Daoy (cell line): ENCODE measurements at places on chromosomes 16 and 17. TPM values are rescaled to one million over a fixed set of nuclear protein-coding genes. Genes with fewer than 3 reads are reported as not detected.

DNA sequence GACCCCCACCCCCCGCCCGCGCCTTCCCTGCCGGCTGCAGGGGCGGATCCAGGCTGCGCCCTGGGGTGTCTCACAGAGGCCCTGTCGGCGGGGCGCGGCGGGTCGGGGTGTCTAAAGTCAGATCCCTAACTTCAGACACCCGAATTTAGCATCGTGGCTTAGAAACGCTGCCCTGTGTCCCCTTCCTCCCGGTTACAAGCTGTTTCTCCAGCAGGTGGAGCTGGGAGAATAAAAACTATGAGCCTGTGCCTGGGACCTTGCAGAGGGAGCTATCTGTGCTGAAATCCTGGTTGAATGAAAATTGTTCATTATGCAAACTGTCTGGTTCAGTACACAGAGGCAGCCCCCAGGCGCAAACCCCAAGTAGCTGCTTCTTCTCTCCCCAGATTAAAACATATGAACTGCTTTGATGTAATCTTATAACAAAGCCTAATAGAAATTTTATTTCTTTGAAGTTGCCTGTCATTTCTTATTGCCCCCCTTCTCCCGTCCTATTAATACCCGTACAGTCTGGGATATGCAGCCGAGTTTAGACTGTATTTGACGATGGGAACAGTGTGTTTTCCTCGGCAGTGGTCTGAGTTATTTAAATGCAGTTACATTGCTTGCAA, 79.0 kb downstream of the RPA1 start:
- DNase-seq = peak; percentile 75

- DNase-seq = no peak
Measured at GRCh38 chr16:23155445-23156049, 6.3 kb upstream of the USP31 start.

Gene CHD9NB
- total RNA-seq = 0.17 TPM in 1 of 2 replicates, not detected in the other

GRCh38 chr17:69949496-69949895, 125.5 kb upstream of the KCNJ16 start:
- no peak for DNase-seq

GRCh38 chr16:1781758-1782407, 488 bp downstream of the SPSB3 start:
- DNase-seq = peak; percentile 27

Gene G6PC1
- total RNA-seq = not detected in 2 replicates

DNA sequence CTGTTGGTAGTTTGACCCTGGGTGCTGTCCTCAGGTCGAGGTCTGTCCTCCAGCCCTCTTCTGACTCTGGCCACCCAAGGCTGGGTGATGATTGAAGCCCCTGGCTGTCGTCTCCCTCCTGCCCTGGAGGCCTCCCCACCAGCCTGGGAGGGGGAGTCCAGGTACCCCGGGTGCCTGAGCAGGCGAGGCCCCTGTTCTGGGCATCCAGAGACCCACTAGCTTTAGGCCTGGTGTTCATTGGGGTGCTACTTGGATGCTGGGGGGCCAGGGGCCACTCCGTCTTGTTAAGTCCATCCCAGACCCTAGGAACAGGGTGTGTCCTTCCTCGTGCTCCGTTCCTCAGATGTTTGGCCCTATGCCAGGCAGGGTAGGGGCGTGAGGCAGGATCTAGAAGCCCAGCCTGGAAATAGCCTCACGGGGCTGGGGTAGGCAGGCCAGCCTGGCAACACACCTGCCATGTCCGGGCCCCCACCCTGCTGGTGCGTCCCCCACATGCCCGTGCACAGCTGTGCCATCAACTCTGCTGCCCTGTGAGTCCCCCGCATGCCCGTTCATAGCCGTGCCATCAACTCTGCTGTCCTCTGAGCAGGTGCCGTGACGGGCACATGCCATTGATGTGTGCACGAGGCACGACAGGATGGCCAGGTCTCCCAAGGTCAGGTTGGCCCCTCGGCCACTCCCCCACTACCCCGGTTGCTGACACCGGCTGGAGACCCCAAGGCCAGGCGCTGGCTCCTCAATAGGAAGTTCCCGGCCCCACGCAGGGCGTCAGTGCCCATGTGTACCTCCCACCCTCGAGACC, 36.9 kb downstream of the GINS2 start:
- no peak for DNase-seq

- DNase-seq = no peak
Measured at GRCh38 chr16:86605950-86606349, 27.6 kb downstream of the FOXL1 start.

GRCh38 chr17:78747488-78747887, 34.6 kb downstream of the CYTH1 start:
- DNase-seq = no peak

DNA sequence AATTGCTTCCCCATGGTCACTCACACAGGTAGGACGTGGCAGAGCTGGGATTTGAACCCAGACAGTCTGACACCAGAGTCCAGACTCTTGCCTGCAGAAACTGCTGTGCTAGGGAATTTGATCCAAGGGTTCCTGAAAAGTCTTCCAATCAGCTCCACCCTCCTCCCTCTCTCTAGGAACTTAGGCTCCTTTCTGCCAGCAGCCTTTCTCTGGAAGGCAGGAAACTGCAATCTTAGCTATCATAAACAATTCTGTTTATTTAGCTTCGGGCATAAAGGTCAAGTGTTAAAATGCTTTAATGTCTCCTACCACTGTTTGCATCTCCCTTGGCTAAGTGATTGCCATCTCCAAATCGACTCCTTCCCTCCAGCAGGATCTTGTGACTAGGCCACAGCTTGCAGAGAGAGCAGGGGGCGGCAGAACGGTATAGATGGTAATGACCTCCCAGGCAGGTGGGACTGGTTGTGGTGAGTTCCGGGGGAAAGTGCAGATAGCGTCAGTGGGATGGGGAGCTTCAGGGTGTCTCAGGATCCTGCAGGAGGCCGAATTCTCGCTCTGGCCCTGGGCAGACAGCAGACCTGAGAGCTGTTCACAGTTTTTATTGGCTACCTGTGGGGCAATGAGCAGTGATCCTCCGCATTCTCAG, 882.4 kb upstream of the EEF2KMT start:
- DNase-seq = no peak

Gene ZNF75A
- total RNA-seq = 20.6 and 20.7 TPM in 2 replicates

Gene CD300C
- total RNA-seq = 1.2 TPM in 1 of 2 replicates, not detected in the other

- no peak for DNase-seq
Measured at GRCh38 chr16:53817812-53818550, 114.0 kb downstream of the FTO start.

Gene GLYR1
- total RNA-seq = 23.7 and 25.7 TPM in 2 replicates

- DNase-seq = no peak
Measured at GRCh38 chr16:17348042-17348783, 122.5 kb downstream of the XYLT1 start.

Gene GFAP
- 2.4 TPM in 1 of 2 replicates, not detected in the other for total RNA-seq

Gene EPX
- not detected in 2 replicates for total RNA-seq

Gene SLC13A2
- not detected in 2 replicates for total RNA-seq

Gene BRIP1
- 28.5 and 33.3 TPM in 2 replicates for total RNA-seq

GRCh38 chr16:56532714-56533113, 12.9 kb upstream of the BBS2 start:
- no peak for DNase-seq

DNA sequence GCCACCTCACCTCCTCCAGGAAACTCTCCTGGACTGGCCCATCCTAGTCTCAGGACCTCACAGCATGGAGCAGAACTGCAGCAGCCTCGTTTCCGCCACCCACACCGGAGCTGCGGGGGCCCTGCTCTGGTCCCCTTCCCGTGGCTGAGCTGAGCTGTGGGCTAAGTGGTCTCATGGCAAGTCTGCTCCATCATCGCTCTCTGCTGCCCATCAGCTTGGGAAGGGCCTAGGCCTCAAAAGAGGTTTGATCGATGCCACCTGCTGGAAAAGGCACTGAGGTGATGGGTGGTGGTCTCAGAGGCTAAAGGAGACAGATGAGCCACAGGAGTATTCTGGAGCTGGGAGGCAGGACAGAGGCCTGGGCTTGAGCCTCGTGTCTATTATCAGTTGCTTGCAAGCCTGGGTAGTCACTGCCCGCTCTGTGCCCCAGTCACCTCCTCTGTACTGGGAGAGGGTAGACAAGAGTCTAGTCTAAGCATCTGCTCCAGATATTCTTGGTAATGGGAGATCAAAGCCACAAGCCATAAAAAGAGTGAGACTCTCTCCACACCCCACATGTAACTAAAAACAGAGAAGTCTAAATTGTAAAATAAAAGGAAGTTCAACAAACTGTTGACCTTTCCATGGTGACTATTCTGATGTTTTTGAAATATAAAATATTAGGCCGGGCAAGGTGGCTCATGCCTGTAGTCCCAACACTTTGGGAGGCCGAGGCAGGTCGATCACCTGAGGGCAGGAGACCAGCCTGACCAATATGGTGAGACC, 1.6 kb downstream of the ITGAE start:
- DNase-seq = no peak

Gene HASPIN
- total RNA-seq = 11.0 and 12.7 TPM in 2 replicates

Gene CEMP1
- not detected in 2 replicates for total RNA-seq

GRCh38 chr17:36008998-36009665, 7.8 kb upstream of the CCL15 start:
- no peak for DNase-seq

DNA sequence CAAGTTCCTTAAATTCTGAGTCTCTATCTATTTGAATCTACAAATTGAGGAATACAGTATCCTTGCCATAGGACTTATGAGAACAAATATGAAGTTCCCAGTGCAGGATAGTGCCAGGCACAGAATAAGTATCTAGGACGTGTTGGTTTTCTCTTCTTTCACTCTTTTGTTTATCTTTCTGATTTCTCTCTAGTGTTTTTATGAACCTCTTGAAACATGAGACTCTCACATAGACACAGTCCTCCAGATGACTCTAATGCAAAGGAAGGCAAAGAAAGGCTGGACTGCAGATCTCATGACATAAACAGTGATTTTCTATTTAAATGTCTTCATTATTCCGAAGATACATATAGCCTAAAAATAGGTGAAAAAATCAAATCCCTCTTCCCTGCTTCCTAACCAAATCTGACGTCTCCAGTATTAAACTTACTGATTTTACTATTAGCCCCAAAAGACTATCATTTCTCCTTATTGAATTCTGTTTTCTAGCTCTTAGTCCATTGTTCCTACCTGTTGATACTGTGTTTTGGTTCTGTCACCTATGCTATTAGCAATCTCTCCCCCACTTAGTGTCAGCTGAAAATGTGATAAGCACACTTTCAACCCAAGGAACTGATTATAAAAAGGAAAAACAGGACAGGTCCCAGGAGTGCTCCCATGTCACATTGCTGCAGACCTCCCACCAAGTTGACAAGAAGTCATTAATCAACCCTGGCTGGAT, 24.9 kb upstream of the ADAMTS18 start:
- DNase-seq = no peak

GRCh38 chr16:66516808-66517585, 32.9 kb downstream of the TK2 start:
- DNase-seq = peak; percentile 98

GRCh38 chr17:17206913-17207335, 791 bp upstream of the PLD6 start:
- DNase-seq = no peak

DNA sequence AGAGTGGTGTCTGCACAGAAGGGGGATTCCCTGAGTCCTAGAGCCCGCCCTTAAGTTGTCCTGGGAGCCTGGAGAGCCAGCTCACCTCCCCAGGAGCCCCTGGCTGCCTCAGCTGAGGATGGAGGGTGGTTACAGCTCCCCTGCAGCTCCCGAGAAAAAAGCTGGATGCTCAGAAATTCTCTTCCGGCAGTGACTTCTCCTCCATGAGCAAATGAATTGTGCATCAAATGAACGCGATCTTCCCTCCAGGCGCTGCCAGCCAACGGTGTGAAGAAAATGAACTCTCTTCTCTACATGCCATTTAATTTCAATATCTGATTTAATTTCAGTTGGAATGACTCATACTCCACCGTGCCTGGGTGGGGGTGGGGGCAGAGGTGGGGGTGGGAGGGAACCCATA, 14.3 kb upstream of the C16orf74 start:
- DNase-seq = no peak

DNA sequence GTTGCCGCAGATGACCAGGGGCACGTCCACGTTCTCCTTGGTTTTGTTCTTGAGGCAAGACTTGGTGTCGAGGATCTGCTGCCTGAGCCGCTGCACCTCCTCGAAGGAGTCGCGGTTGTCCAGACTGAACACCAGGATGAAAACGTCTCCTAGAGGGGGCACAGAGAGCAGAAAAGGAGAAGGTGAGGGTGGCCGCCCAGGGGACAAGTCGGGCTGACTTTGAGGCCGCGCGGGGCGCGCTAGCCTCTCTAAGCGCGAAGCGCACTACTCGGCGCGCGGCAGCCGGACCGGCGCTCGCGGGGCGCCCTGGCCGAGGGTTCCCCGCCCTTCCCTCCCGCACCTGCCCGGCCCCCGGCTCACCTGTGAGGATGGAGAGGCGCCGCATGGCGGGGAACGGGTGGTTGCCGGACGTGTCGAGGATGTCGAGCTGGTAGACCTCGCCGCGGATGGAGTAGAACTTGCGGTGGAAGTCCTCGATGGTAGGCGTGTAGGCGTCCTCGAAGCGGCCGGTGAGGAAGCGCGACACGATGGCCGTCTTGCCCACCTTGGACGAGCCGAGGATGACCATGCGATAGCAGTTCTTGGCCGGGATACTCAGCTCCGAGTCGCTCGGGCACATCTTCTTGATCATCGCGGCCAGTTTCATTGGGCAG, 533 bp downstream of the RASD1 start:
- no peak for DNase-seq

- DNase-seq = no peak
Measured at GRCh38 chr16:88317613-88317965, 65.2 kb upstream of the ZNF469 start.

Gene ALOX12B
- not detected in 2 replicates for total RNA-seq

Gene CNTNAP4
- total RNA-seq = 2.6 and 4.1 TPM in 2 replicates

Gene CACNG5
- not detected in 2 replicates for total RNA-seq

DNA sequence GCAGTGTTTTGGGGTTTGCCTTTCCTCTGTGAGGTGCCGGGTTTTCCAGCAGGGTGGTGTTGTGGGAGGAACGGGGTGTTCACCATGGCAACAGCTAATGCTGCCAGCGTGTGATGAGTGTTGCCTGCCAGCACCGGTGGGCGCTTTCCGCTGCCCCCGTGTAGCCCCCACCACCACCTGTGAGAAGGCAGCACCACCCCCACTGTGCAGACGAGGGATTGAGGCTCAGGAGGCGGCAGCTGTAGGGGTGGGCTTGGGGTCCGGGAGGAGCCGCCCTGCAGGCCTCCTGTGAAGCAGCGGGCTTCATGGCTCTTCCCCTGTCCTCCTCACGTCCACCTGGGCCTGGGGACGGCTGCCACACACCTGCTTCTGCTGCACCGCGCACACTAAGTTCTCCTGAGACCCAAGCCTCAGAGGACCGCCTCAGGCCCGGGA, 5.2 kb downstream of the RAB40C start:
- no peak for DNase-seq

DNA sequence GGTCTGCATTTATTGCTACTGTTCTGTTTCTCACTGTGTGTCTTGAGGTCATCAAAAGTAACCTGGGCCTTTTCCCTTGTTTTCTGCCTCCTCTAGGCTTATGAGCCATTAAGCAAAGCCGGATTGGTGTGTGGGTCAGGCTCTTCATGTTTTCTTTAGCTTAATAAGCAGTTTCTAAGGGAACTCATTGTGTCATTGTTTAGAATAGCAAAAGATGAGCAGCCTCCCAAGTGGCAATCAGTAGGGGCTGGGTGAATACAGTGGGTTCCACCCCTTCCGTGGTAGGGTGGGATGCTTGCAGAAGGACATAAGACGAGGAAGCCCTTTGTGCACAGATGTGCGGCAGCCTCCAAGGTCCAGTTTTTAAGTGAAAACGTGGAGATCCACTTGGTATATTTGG, 34.5 kb downstream of the ABCC1 start:
- DNase-seq = no peak

- DNase-seq = peak; percentile 94
Measured at GRCh38 chr16:8963821-8964441, at the start of gene USP7. TSS of gene USP7 (minus strand) at chr16:8963906. CDS start at chr16:8963285, 621 bp downstream.

Gene RMI2
- total RNA-seq = 30.2 and 30.8 TPM in 2 replicates
